Esophagus squamous epithelium (tissue), 5 donors: ENCODE measurements at places on chromosomes 1 and 21.

DNA sequence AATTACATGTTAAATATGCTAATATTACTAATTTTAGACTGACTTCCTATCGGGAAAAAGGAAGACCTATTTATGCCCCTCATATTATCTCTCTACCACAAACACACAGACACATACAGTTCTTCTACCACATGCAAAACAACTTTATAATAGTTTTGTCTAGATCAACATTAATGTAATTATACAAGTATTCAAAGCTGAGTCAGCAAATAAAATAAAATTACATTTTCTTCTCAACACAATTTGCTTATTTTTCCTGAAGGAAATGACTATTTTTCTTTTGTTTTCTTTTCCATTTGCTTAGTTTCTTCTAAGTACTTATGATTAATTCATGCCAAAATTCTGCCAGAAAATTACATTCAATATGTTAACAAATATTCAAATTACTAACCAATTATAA, 654.2 kb downstream of the AMY1C start:
- no peak for DNase-seq

GRCh38 chr1:36881541-36881940, 152.8 kb downstream of the GRIK3 start:
- no peak for DNase-seq

- no peak for DNase-seq
These were observed 6.5 kb downstream of the TAL1 start for GRCh38 chr1:47225430-47226100.

- DNase-seq = no peak
These were observed 467.6 kb upstream of the ZRANB2 start for GRCh38 chr1:71548398-71548890.
